Erythroblast (primary cell): ENCODE measurements at places on chromosomes 2 and 18.

- DNase-seq, result no peak
These were observed 196.8 kb downstream of the PPP1R1C start for GRCh38 chr2:182182436-182182835.

DNA sequence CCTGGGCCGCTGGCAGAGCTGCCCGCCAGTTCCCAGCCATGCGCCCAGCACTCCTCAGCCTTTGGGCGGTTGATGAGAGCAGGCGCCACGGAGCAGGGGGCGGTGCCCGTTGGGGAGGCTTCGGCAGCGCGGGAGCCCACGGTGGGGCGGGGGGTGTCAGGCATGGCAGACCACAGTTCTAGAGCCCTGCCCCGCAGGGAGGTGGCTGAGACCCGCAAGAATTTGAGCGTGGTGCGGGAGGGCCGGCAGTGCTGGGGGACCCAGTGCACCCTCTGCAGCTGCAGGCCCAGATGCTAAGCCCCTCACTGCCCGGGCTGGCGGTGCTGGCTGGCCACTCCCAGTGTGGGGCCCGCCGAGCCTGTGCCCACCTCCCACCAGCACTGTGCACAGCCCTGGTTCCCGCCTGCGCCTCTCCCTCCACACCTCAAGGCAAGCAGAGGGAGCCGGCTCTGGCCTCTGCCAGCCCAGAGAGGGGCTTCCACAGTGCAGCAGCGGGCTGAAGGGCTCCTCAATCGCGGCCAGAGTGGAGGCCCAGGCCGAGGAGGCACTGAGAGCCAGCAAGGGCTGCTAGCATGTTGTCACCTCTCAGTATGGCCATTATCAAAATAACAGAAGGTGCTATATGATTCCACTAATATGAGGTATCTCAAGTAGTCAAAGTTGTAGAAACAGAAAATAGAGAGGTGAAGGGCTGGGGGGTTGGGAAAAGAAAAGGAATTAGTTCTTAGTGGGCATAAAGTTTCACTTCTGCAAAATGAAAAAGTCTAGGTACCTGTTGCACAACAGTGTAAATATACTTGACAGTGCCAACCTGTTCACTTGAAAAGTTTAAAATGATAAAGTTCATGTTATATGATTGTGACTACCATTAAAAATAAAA is 72.3 kb downstream of the SH3YL1 start:
- no peak for DNase-seq

- DNase-seq, result no peak
These were observed 23.9 kb downstream of the PMAIP1 start for GRCh38 chr18:59923539-59924196.

DNA sequence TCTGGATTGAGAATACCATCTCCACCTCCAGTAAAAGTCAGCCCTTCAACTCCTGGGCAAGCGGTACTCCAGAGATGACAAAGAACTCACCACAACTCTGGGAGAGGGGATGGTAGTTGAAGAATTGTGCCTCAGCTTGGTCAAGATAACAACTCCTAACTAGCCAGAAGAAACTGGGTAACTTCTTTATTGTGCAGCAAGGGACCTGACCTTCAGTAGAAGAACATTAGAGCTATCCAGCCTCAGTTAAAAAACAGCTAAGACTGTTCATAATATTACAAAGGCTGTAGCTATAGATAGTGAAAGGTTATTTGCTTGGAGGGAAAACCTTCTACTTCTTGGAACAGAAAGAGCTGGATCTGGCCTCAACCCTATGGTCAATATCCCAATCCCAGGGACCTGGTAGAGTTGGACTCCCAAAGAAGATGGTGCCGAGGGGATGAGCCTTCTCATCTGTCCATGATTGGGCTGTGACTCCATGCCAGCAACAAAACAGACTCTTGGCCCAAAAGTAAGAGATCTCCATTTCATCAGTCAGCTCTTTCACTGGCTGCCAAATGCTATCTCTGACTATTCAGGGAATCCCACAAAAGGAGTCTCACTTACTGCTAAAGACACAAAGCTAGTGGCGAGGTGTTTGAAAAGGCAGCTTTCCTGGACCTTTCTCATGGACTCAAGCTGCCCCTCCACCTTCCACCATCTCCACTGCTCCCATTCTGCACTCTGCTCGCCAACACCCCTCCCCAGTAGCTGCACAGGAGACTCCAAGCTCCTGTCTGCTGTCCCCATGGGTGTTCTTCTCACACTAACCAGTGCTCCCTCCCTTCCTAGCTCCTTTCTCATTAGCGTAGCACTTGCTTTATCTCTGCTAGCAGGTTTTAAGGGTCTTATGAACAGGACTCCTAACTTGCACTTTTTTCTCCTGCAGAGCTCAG is 145.8 kb downstream of the CAPN13 start:
- peak; percentile 27 for DNase-seq

GRCh38 chr18:25077038-25077943 is 274.7 kb downstream of the ZNF521 start:
- no peak for DNase-seq

DNA sequence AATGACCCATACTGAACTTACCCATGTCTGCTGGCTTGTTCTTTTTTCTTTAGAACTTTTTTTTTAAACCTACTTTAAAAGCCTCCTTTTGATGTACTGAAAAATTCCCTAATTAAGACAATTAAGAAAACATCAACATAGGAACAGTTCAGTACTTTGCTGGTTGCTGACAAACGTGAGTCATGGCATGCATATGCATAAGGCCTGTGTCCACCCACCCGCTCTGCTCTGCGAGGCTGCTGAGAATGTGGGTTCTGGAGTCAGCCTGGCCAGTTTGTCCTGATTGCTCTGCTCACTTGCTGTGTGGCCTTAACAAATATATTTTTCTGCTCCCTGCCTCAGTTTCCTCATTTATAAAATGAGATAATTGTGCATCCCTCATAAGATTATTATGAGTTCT is 27.3 kb downstream of the LAMA3 start:
- peak; percentile 34 for DNase-seq
